ENCODE measurements at places on chromosomes 5 and 9.

- no peak for DNase-seq
Measured at GRCh38 chr5:5306696-5307095, 115.8 kb upstream of the ICE1 start.

- DNase-seq: no peak
Measured at GRCh38 chr5:160514866-160515265, 93.2 kb downstream of the PTTG1 start.

GRCh38 chr5:53730943-53731342 lies 170.5 kb downstream of the NDUFS4 start:
- DNase-seq: no peak

DNA sequence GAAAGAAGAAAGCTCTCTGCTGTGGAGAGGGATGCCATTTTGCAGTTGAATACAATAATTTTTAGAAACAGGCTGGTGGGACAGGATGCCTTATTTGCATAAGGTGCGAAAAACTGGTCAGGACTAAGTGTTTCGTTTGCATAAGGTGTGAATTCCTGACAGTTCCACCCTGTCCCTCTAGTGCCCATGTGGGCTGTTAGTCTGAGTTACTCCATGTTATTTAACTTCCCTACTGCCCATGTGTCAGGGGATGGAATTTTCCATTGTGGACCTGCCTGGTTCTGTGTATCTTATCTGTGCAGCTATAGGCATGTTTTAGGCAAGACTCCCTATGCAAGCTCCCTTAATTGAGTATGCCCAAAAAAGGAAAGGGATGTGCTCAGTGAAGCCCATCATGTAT lies 35.3 kb upstream of the NFIL3 start:
- no peak for DNase-seq

GRCh38 chr5:18745988-18746615 lies 1111.8 kb downstream of the TAF11L14 start:
- DNase-seq: no peak

DNA sequence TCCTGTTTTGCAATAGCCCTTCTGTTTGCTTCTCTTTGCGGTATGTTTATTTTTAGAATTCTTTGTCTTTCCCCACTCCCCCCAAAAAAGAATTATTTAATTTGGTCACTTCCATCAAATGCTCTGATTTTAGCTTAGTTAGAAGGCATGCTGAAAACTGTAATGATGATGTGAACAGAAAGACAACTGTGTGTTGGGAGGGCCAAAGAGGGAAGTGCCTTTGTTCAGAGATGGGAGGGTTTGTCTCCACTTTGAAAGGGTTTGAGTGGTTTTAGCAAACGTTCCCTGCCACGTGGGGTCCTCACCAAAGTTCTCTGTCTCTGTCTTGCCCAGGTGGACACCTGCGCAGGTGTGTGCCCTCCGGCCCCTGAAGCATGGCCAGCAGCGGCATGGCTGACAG lies 41.9 kb downstream of the SYK start:
- DNase-seq: no peak

DNA sequence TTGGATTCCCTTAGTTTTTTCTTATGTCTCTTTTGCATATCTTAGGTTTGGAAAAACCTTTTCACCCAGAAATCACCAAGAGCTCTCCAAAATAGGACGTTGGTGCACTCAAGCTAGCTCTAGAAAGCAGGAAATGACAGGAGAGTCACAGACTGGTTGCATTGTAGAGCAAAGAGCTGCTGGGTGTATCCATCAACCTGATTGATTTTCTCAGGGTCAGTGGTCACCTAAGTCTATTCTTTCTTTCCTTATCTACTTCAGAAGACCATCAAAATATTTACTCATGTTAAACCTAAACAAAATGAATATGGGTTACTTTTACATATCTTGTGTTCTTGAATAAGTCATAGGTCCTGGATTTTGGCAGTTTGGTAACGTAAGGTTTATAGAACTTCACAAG lies 14.9 kb downstream of the SLC26A2 start:
- DNase-seq: no peak

DNA sequence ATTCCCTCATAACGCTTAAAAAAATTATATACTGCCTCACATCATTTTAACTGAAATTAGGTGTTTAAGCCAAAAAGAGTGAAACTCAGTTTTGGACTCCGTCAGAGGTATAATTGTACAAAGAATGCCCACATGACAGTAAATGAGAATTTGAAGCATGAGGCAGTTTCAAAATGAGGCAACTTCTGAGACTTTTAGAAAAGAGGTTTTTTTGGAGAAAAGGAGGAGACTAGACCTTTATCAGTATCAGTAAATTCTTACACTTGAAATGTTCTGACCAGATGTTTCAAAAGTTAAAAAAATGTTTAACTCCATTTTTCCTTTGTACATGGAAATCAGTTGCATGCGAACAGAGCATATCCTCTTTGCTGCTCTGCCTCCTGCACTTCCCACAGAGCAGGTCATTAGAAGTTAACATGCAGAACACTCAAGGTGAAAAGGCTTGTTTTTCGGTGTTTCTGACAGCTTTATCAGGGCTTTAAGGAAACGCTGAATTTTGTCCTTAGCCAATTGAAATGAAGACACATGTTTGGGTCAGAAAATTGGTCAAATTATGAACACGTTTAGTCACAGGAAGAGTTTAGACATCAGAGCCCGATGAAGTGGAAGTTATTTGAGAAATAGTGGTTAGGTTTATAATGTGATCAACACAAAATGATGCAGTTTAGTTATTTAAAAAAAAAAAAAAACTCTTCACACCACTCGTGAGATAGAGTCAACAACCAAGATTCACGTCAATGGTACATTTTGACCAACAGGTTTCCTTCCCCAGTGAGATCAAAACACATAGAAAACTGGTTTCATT lies 59.5 kb downstream of the PIK3R1 start:
- DNase-seq: no peak

DNA sequence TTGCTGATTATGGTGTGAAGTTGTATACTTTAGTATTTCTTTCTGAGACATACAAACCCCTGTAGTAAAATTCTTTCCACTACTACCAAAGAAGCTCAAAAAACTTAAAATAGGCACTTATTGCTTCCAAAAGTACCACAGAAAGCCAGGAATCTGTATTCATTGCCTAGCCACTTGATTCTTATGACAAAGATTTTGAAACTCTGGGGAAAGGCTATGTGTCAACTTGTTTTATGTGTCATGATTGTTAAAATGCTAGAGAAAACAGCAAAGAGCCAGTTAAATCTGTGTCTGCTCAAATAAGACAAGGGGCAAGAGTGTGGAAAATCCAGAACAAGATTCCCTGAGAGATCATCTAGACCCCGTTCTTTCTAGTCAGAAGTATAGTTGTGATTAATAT lies 6.0 kb downstream of the KIF2A start:
- no peak for DNase-seq

GRCh38 chr9:131666774-131667173 lies 73.1 kb downstream of the RAPGEF1 start:
- DNase-seq: no peak

DNA sequence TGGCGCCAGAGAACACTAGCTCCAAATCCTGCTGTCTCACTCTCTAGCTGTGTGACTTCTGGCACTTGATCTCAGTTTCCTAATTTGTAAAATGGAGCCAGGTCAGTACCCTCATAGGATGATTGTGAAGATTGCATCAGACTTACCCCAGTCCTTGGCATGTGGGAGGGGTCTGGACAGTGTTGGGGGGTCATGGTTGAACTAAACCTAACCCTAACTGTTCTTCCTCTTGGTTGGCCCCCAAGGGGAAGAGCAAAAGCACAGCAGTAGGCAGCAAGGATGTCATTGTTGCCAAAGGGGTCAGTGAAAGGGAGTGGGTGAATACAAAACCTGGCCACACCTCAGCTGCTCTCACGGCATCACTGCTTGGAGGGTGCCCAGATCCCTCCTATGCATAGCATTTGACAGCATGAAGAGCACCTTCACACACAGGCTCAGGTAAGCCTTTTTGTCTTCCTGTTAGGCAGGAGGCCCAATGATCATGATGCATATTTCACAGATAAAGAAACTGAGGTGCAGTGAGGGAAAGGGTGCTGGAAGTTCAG lies 15.7 kb upstream of the CXCL14 start:
- DNase-seq: no peak

- no peak for DNase-seq
Measured at GRCh38 chr9:92736563-92737215, 27.9 kb downstream of the BICD2 start.

DNA sequence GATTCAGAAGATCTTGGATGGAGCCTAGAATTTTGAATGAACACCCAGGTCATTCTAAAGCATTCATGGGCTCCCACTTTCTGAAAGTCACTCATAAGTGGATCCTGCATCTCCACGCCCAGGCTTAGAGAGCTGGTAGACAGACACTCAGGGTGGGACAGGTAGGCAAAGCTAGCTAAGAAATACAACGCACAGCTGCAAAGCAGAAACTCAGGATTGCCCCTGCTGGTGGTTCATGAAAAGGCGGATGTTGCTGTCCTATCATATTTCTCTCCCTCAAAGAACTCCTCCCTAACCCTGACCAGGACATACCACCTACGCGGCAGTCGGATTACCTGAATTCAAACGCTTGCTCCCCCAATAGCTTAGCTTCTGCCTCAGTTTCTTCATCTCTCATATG lies 226.5 kb downstream of the GLIS3 start:
- DNase-seq: no peak

GRCh38 chr5:174535669-174536068 lies 188.7 kb upstream of the MSX2 start:
- DNase-seq: no peak

GRCh38 chr5:144086295-144086694 lies 84.2 kb downstream of the YIPF5 start:
- no peak for DNase-seq

- DNase-seq: no peak
Measured at GRCh38 chr5:32989815-32990214, 278.7 kb downstream of the NPR3 start.

DNA sequence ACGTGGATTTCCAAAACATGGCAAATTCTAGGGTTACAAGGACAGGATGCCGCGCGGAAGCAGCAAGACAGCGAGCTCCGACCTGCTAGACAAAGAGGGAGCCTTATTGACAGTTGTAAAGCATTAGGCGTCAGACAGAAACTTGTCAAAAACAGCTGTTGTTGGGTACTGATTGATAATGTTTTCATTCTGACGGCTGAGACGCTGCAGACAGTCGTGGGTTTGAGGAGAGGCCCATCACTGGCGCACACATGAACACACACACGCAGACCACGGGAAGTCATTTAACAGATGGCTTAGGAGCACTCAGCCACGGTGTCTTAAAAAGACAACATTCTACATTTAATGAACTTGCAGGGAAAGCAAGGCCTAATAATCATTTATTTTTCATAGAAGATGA lies 324.0 kb downstream of the NDUFS4 start:
- no peak for DNase-seq

- DNase-seq: no peak
Measured at GRCh38 chr5:58455066-58455465, 4.8 kb downstream of the PLK2 start.

DNA sequence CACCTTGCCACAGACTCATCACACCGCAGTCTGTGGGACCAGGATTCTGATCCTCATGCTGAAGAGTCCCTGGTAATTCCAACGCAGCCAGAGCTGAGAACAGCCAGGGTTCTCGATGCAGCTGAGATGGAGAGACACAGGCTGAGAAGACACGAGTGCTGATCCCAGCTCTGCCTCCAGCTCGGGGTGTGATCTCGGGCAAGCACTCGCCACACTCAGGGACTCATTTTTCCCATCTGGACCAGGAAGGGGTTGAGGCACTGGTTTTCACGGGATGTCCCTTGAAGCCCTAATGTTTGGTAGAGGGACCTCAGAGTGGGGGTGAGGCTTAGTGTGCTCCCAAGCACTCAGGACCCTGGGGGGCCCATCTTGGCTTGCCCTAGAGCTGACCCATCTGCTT lies 200.4 kb downstream of the CDK5RAP2 start:
- DNase-seq: no peak

GRCh38 chr9:12838546-12838945 lies 63.7 kb downstream of the LURAP1L start:
- DNase-seq: no peak

DNA sequence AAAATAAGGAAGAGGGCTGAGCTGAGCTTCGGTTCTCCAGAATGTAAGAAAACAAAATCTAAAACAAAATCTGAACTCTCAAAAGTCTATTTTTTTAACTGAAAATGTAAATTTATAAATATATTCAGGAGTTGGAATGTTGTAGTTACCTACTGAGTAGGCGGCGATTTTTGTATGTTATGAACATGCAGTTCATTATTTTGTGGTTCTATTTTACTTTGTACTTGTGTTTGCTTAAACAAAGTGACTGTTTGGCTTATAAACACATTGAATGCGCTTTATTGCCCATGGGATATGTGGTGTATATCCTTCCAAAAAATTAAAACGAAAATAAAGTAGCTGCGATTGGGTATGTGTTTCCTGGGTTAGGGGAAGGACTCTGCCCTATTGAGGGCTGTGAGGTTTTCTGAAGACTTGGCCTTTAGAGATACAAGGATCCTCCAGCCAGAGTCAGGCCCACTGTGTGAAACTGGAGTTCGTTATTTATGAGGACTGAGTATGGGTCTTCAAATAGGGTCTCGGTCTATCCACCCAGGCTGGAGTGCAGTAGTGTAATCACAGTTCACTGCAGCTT lies 3.8 kb downstream of the EGR1 start:
- no peak for DNase-seq

- no peak for DNase-seq
Measured at GRCh38 chr5:139705655-139706587, 57.8 kb downstream of the CXXC5 start.

GRCh38 chr9:16640649-16641048 lies 229.8 kb downstream of the BNC2 start:
- DNase-seq: no peak

- DNase-seq: no peak
Measured at GRCh38 chr5:55324815-55325418, 17.1 kb downstream of the MTREX start.

GRCh38 chr9:135971892-135972291 lies 10.7 kb upstream of the UBAC1 start:
- no peak for DNase-seq

- no peak for DNase-seq
Measured at GRCh38 chr5:77360973-77361372, 131.1 kb downstream of the WDR41 start.

DNA sequence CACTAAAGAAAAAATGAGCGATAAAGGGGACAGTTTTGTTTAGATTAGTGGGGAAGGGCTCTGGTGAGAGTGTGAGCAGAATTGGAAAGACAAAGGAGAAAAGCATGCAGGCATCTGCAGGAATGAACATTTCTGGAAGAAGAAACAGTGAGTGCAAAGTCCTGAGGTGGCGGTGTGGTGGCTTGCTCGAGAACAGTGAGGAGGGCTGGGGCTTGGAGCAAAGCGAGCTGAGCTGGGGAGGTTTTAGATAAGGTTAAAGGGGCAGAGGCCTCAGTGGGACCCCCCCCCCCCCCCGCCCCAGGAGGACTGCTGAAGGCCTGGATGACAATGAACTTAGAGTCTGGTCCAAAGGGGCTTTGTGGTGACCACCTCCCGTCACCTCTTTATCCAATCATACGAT lies 202.7 kb upstream of the MVB12B start:
- DNase-seq: no peak
